ENCODE measurements at places on chromosomes 7 and 10.

DNA sequence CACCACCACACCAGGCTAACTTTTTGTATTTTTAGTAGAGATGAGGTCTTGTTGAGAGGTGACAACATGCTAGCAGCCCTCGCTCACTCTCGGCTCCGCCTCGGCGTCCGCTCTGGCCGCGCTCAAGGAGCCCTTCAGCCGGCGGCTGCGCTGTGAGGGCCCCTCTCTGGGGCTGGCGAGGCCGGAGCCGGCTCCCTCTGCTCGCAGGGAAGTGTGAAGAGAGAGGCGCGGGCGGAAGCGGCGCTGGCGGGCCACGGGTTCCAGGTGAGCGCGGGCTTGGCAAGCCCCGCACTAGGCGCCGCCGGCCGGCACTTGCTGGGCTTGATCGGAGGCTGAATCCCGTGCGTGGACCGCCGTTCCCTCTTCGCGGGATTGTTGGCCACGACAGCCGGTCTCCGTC, 83.0 kb downstream of the EEPD1 start:
- DNase-seq, result no peak

- DNase-seq, result no peak
Observed at GRCh38 chr7:47153058-47153457, 428.9 kb downstream of the TNS3 start.

GRCh38 chr7:134778941-134779740, at the start of gene CALD1:
Gene CALD1 (plus strand): TSS chr7:134779634. CDS start chr7:134867734, 88,100 bp downstream.
- DNase-seq, result no peak

DNA sequence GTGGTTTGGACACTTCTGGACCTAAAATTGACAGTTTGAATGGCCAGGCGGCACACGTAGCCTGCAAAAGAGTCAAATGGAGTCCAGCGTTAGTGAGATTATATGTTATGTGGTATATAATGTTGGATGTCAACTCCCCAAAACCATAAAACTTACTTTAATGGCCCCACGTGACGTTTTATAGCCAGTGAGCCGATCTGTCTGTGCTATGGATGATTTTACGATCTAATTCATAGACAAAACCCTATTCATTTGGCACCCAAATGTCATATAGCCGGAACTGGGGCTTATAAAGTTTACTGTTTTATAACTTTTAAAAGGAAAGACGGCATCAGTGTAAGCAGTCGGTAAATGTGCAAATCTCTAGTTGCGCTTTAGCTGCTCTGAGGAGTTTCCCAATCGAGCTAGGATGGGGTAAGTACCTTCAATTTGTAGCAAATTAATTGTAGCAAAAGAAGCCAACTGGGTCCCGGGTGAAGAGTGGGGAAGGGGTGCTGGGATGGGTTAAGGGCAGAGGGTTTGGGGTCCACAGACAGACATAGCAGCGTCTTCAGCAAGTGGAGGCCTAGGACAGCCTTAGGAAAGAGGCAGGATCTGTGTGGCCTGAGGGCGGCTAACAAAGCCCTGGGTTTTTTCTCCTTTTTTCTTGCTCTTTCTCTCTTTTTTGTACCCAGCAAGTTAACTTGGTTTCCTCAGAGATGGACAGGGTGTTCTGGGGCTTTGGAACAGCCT, 3.2 kb downstream of the HOXA5 start:
- no peak for DNase-seq

DNA sequence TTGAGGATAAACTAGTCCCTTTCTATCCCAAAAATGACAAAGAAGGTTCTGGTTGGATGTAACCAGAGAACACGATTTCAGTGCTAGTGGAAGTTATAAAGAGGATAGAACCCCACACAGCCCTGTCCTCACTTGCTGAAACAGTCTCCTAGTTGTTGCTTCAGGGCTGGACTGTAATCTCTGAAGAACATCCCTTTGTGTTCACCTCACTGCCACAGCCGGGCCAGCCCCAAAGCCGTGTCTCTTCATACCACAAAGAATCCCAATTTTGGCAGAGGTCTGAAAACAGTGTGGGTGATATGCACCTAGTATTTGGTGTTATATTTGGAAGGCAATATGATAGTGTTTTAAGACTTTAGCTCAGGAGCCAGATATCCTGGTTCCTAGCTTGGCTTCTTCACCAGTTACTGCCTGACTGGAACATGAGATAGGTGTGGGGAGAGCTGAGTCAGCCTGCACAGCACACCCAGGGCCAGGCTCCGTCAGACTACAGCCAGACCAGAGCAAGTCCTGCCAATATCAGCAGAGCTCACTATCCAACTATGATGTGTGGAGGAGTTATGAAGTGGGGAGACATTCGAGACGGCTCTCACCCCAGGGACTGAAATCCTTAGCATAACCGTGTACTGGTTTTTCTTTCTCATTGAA, 21.2 kb downstream of the CYP3A4 start:
- no peak for DNase-seq

GRCh38 chr7:155752756-155753445, 59.4 kb downstream of the SHH start:
- peak; percentile 63 for DNase-seq

DNA sequence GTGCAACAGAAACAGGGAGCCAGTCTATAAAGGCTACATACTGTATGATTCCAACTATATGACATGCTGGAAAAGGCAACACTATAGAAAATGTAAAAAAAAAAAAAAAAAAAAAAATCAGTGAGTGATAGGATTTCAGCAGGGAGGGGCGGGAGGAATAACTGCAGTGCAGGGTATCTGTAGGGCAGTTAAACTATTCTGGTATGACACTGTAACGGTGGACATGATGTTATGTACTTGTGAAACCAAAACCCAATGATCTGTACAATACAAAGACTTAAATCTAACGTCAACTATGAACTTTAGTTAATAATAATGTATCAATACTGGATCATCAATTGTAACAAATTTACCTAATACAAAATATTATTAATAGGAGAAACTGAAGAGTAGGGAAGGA, 14.3 kb downstream of the WASL start:
- DNase-seq, result no peak

- DNase-seq, result peak; percentile 44
Observed at GRCh38 chr10:130109796-130110245, 809 bp downstream of the C10orf143 start.

GRCh38 chr7:29442146-29442545, 121.5 kb upstream of the PRR15 start:
- DNase-seq, result no peak

- DNase-seq, result no peak
Observed at GRCh38 chr10:70546584-70546983, 56.0 kb downstream of the PRF1 start.

DNA sequence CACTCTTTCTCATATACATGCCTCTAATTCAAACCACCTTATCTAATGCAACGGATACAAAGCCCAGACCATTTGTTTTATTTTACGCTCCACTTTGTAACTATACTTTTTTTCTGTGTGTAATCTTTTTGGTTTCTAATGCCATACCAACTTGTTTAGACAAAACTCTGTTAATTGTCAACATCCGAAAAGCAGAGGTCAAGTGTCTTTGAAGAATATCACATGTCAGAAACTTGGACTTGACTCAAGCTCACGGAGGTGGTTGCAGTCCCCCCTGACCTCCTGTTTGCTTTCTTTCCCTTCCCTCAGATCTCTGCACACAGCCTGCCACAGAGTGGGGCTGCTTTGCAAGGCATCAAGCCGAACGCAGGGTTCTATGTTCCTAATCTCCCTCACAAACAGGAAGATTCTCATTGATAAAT, 698.9 kb downstream of the PARD3 start:
- no peak for DNase-seq

All from RPMI8226 (cell line).